ENCODE measurements at places on chromosomes 16 and 17.

DNA sequence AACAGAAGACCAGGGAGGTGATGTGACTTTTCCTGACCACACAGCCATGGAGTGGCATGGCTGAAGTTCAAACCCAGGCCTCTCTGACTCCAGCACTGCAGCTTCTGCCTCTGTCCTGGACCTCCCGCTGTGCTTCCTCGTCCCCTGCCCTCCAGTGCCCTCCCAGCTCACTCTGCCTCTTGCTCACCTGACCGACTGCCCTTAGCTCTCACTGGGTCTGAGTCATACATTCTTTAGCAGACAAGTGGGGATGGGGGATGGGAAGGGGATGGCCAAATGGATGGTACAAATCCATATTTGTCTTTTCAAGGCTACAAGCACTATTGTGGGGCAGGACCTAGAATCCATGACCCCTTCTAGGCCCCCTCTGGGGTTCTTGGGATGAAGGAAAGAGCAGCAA lies 33.0 kb downstream of the PITPNM3 start:
- no peak for DNase-seq

DNA sequence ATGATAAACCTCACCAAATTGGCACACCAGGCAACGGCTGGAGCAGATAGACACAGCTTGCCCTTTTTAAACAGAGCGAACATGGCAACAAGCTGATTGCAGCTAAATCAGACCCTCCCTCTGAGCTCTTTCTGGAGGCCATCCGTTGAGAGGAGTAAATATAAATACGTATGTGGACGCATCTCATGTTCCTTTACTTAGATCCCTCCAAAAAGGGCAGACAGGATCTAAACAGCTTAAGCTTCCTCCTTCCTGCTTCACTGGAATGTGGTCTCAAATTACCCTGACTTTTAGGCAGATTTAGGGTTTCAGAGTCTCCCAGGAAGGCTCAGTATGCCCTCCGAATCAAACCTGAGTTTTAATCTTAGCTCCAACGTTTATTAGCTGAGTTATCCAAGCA lies 204.7 kb upstream of the GOT2 start:
- no peak for DNase-seq

DNA sequence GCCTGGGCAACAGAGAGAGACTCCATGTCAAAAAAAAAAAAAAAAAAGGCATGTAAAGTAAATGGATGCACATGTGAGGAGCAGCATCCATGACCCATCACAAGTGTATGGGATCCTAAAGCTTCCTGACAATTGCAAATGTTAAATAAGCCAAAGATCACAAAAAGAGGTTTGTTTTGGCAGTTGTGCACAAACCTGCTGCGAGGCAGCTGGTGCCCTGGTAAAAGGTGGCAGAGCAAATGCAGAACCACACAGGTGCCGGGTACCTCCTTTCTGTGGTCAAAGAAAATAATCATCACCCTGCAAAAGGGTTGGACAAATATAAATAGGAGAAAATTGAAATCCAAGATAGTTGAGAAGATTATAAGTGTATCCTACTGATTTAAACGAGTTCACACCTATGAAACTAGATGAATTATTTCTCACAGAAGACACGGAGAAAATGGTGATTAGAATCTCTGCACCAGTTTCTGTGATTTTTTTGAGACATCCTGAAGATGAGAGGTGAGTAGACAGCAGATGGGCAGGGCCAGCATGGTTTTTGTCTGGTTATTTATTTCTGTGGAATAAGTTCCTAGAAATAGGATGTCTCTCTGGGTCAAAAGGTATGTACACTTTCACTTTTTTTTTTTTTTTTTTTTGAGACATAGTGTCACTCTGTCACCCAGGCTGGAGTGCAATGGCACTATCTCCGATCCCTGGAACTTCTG lies 291.3 kb downstream of the CDH13 start:
- no peak for DNase-seq

- DNase-seq, result no peak
These were observed 31.1 kb downstream of the RPH3AL start for GRCh38 chr17:321386-321941.

- DNase-seq, result no peak
These were observed 60.2 kb downstream of the KNOP1 start for GRCh38 chr16:19657831-19658230.

DNA sequence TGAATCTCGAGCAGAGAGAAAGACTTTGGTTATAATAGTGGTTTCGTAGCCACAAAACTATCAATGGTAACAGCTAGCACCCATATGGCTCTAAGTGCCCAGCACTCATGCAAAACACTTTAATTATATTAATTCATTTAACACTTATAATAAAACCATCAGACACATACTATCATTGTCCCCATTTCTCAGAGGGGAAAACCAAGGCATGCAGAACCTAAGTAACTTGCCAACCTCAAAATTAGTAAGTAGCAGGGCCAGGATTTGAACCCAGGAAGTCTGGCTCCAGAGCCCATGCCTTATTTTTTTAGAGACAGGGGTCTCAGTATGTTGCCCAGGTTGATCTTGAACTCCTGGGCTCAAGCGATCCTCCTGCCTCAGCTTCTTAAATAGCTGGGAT lies 145.6 kb upstream of the HS3ST2 start:
- DNase-seq, result no peak

DNA sequence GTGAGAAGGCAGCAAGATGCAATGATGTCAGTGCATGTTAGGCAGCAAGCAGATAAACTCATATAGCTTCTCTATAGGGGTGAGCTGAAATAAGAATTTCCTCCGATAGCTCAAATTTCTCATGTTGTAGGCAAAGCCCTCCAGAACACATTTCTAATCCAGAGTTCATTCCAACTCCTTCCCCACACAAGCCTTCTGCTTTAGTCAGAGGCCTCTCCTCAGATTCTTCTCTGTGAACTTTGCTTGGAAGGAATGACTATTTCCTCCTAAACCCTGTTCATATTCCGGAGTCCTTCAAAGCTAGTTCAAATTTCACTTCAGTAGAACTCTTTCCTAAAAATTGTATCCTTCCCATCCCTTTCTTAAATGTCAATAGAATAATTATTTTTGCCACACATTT lies 144.8 kb downstream of the KCNJ2 start:
- DNase-seq, result no peak

- DNase-seq, result peak; percentile 84
These were observed 2.9 kb upstream of the ZSCAN10 start for GRCh38 chr16:3101841-3102470.

- no peak for DNase-seq
These were observed 15.3 kb upstream of the SEC14L1 start for GRCh38 chr17:77125432-77125901.

DNA sequence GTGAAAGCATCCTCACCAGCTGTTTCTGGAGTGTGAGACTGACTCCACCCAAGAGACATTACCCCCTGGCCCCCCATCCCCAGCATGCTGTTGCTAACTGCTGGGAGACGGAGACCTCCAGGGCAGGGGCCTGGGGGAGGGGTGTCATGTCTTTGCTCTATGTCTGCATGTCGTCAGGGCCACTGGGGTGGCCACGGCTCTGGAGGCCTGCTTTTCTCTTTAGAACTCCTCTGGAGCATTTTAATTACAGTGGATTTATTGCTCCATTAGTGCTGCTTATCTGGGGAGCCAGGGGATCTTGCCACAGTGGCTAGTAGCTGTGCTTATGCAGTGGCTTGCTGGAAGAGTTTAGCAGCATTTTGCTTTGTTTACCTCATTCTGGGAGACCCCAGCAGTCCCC lies 32.3 kb downstream of the CLEC16A start:
- DNase-seq, result no peak

- DNase-seq, result no peak
These were observed 121.7 kb upstream of the CDC42EP4 start for GRCh38 chr17:73433501-73433900.

GRCh38 chr16:6891496-6891895 lies 441.1 kb upstream of the RBFOX1 start:
- DNase-seq, result no peak

DNA sequence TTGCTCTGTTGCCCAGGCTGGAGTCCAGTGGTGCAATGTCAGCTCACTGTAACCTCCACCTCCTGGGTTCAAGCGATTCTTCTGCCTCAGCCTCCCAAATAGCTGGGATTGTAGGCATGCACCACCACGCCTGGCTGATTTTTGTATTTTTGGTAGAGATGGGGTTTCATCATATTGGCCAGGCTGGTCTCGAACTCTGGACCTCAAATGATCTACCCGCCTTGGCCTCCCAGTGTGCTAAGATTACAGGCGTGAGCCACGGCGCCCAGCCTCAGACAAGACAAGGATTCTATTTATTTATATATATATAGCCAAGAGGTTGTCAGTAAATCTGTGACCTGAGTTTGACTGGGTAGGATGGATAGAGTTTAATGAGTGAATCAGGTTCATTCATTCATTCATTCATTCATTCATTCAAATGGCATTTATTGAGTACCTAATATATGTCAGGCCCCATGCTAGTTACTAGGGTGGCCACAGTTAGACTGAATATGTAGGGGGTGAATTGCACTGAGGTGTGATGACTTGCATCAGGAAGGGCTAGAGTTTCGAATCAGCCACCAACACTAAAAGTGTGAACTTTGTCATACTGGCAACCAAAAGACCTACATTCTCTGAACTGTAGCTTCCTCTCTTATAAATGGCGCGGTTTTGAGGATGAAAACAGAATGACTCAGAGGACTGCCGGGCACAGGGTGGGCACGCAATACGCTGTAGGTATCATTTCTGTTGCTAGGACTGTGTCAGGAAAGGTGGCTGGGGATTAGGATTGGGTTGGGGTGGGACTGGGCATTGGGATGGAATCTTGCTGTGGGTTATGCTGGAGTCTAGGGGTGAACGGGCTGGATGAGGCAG lies 37.8 kb downstream of the ITGAE start:
- no peak for DNase-seq

- no peak for DNase-seq
These were observed 427 bp downstream of the PPP1R1B start for GRCh38 chr17:39627047-39627711.

DNA sequence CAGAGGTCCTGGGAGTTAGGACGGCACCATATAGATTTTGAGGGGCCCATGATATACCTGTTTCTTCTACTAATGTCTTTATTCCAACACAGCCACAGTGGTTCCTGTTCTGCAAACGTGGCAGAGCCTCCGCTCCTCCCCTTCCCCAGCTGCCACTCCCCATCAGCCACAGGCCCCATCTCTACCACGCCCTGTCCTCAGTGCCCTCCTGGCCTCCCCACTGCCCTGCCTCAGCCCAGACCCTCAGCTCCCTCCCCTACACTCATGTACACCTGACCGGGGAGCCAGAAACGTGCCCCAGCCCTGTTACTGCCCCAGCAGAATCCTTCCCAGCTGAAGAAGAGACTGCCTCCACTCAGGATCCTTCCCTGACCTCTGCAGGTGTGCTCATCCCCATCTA lies 11.9 kb upstream of the RBFOX3 start:
- no peak for DNase-seq

- DNase-seq, result no peak
These were observed 34.9 kb upstream of the MMD start for GRCh38 chr17:55456307-55457240.

- DNase-seq, result no peak
These were observed 27.4 kb downstream of the TMC6 start for GRCh38 chr17:78101112-78101511.

GRCh38 chr17:77909236-77909635 lies 49.3 kb upstream of the TNRC6C start:
- no peak for DNase-seq

DNA sequence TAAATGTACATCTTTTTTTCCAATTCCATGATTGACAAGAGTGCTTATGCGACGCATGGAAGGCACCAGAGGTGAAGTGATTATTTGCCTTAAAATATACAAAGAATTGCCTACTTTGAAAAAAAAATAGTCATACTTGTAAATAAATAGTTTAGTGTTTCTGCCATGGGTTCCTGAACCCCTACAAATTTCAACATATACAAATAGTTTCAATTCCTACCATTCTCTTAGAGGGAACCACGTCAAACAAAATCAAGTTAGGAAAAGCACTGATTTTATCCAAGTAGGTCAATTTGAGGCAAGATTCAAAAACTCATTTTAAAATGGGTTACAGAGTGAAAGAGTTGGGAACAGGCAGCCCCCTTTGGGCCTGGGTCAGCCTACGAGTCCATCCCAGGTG lies 11.7 kb downstream of the CMTM3 start:
- DNase-seq, result no peak

DNA sequence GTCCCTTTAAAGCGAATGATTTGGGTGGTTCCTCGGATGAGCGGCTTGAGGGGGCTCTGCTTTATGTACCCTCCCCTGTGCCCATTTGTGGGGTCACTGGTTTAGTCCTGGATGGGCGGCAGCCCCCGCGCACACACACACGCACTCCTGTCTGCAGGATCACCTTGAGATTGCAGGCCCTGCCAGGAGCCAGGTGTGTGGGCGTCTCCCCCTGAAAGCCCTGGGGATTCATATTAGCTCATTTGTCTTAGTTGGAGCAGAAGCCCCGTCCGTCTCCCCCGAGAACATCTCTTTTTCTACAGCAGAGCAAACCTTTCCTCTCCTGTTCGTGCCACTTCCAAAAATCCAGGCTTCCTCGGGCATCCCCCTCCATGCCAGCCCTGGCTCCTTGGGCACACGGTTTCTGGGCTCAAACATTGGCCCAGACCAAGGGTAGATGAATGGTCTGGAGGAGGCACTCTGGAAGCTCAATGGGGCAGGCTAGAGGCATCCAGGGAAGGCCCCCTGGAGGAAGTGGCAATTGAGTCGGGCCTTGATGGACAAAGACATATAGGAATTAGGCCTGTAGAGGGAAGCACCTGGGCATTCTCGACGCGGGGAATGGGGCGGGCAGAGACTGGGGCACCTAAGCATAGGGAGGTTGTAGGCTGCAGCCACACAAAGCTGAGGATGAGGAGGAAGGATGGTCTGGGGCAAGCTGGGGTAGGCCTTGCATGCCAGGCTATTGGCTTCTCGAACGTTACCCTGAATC lies 218.5 kb upstream of the GSE1 start:
- DNase-seq, result no peak

DNA sequence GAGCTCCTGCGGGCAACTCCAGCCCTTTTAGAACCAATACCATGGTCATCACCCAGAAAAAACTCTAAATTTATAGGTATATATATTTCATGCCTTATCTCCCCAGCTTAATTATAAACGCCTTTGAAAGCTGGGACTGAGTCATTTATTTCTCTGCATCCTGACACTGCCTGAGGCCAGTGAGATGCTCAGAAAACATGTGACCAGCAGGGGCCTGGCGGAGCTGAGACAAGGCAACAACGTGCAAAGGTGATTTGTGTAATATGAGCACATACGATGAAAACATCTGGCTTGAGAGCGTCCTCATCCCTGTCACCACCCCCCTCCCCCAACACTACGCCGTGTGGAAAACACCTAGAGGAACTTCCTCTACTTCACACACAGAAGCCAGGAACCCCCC lies 22.7 kb downstream of the NXN start:
- DNase-seq, result no peak

- no peak for DNase-seq
These were observed 5.6 kb upstream of the SPATA20 start for GRCh38 chr17:50541402-50541715.

DNA sequence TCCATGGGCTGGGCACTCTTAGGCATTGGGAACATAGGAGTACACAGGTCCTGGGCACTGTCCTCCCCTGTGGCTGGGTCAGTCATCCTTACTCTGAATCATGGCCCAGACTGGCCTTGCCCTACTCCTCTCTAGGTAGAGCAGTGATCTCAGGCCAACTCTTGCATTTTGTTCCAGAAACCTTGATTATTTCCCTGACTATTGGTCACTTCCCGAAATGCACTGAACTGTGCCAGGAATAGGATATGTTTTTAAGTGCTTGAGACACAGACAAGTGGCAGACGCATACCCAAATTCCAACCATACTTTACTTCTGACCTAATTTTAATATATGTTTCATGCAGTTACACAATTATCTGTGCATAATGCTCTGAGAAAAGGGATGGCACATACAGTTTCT lies 10.3 kb downstream of the KRABD2 start:
- no peak for DNase-seq

- DNase-seq, result no peak
These were observed 24.7 kb downstream of the HS3ST2 start for GRCh38 chr16:22838681-22839080.

GRCh38 chr16:78879011-78879410 lies 721.5 kb downstream of the MAF start:
- no peak for DNase-seq
